Activated effector memory CD4-positive, alpha-beta T cell treated with Interleukin-2 at 50 U/mL for 16 hours (primary cell): ENCODE measurements at places on chromosomes 11 and 22.

DNA sequence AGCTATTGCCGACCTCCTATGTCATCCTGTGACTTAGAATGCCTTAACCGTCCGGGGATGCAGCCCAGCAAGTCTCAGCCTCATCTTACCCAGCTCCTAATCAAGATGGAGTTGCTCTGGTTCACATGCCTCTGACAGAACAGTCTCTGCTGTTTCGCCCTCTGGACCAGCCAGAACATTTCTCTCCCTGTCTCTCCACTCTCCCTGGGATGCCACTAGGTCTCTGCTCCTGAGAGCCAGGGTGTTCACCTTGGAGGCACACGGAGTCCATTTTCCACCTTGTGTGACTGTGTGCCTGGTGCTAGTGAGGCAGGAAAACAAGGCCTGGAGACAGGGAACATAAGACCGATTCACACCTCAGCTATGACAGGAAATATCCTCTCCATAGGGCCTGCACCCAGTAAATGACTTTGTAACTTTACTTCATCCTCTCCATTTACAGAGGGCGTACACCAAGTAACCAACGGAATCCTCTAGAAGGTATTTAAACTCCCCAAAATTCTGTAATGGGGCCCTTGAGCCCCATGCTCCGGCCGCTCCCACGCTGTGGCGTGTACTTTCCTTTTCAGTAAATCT, 16.8 kb upstream of the B4GALNT4 start:
- DNase-seq = no peak

GRCh38 chr11:20278727-20279126, 84.8 kb upstream of the HTATIP2 start:
- DNase-seq = no peak

DNA sequence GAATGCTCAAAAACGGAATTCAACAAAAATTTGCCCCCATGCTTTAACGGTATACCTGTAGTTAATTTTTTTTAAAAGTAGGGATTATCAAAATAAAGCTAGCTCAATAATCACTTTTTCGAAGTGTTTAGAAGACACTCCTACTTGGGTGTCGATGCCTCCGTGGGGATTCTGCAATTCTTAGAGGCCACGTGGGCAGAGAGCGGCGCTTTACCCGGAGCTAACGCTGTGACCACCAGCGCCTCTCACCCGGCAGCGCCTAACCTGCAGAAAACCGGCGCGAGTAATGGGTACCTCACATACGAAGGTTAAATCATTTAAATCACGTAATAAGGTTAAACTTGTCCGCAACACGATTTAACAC, 583 bp downstream of the TAF1D start:
- peak; percentile 39 for DNase-seq

GRCh38 chr11:15801616-15802015, 554.7 kb downstream of the SOX6 start:
- no peak for DNase-seq
